PC-9 (cell line): ENCODE measurements at places on chromosomes 12 and 14.

DNA sequence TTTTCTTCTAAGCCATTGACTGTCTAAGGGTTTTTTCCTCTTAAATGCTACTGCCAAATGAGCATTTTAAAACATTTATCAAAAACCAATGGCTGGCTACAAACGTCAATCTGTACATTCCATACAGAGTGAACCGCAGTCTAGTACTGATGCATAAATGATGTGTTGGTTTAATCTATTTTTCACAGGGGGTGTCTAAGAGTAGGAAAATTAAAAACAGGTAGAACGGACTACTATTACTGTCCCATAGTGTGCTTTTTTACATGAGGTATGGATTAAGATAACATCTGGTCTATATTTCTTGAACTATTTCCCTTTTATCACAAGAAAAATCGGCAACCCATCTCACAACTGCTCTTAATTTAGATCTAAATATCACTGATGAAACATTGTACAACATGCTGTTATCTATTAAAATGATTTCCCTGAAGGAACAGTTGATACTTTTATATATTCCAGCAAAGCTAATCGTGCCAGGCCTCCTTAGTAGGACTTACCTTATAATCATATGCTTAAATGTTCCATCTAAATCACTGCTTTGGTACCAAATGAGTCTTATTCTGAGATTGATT, 172.9 kb upstream of the CDKN3 start:
- no peaks in the 10 kb centered on the region for H3K27me3 ChIP-seq
- no peak overlapping the region for H3K27ac ChIP-seq
- no peaks in the 10 kb centered on the region for H3K4me1 ChIP-seq
- H3K36me3 ChIP-seq, result no peaks in the 10 kb centered on the region
- no peak for DNase-seq

- DNase-seq, result no peak
- H3K36me3 ChIP-seq, result no peaks in the 10 kb centered on the region
- H3K4me3 ChIP-seq, result peak overlapping the region; percentile 77
- no peaks in the 10 kb centered on the region for H3K27me3 ChIP-seq
- H3K4me1 ChIP-seq, result peaks cover 14% of the 10 kb centered on the region
- no peak overlapping the region for H3K27ac ChIP-seq
Measured at GRCh38 chr14:44898551-44898950, 63.2 kb downstream of the KLHL28 start.

- no peak overlapping the region for H3K27ac ChIP-seq
- no peaks in the 10 kb centered on the region for H3K4me1 ChIP-seq
- peaks cover 8% of the 10 kb centered on the region; the same call in 1 of the 2 replicates for H3K27me3 ChIP-seq
- no peak for DNase-seq
- no peaks in the 10 kb centered on the region for H3K36me3 ChIP-seq
Measured at GRCh38 chr14:78633752-78634151, 463.6 kb downstream of the NRXN3 start.

- H3K36me3 ChIP-seq, result no peaks in the 10 kb centered on the region
- no peak for DNase-seq
- no peak overlapping the region for H3K4me3 ChIP-seq
Measured at GRCh38 chr12:96636895-96637294, 147.5 kb downstream of the CFAP54 start.

GRCh38 chr12:116524964-116525379, 34.2 kb upstream of the MAP1LC3B2 start:
- DNase-seq, result no peak
- H3K36me3 ChIP-seq, result no peaks in the 10 kb centered on the region
- peaks cover 40% of the 10 kb centered on the region for H3K4me1 ChIP-seq
- H3K27me3 ChIP-seq, result no peaks in the 10 kb centered on the region

DNA sequence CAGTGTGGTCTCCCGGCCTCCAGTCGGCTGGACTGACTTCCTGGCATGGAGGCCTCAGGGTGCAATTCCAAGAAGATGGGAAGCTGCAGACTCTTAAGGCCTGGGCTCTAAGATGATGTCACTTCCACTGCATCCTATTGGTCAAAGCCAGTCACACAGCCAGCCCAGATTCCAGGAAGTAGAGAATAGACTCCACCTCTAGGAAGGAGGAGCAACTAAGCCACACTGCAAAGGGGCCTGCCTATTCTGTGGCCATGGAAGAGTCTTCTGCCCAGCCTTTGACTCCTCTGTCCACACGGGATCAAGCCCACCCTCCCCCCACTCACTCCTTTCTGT, 103.9 kb upstream of the RFLNA start:
- peaks cover 57% of the 10 kb centered on the region for H3K27me3 ChIP-seq
- peaks cover 16% of the 10 kb centered on the region for H3K4me1 ChIP-seq
- H3K27ac ChIP-seq, result no peak overlapping the region
- H3K4me3 ChIP-seq, result no peak overlapping the region

DNA sequence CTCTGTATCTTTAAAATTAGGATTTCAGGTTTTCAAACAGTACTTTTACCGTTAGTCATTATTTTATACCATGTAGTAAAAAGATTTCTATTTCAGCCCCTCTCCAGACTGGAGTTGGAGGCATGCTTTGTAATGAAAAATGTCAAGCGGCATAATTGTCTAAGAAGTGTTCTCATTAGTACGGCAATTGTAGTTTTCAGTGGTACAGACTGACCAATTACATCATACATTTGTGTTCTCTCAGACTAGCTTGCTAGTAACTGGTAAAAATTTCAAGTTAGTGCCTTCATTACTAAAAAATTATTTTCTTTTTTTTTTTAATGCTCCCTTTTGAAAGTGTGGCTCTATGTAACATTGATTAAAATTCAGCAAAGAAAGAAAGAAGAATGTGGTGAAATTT, 4.5 kb downstream of the USP30 start:
- H3K4me1 ChIP-seq, result peaks cover 9% of the 10 kb centered on the region; the same call in 1 of the 2 replicates
- no peak overlapping the region for H3K4me3 ChIP-seq
- no peaks in the 10 kb centered on the region for H3K36me3 ChIP-seq
- no peak for DNase-seq

DNA sequence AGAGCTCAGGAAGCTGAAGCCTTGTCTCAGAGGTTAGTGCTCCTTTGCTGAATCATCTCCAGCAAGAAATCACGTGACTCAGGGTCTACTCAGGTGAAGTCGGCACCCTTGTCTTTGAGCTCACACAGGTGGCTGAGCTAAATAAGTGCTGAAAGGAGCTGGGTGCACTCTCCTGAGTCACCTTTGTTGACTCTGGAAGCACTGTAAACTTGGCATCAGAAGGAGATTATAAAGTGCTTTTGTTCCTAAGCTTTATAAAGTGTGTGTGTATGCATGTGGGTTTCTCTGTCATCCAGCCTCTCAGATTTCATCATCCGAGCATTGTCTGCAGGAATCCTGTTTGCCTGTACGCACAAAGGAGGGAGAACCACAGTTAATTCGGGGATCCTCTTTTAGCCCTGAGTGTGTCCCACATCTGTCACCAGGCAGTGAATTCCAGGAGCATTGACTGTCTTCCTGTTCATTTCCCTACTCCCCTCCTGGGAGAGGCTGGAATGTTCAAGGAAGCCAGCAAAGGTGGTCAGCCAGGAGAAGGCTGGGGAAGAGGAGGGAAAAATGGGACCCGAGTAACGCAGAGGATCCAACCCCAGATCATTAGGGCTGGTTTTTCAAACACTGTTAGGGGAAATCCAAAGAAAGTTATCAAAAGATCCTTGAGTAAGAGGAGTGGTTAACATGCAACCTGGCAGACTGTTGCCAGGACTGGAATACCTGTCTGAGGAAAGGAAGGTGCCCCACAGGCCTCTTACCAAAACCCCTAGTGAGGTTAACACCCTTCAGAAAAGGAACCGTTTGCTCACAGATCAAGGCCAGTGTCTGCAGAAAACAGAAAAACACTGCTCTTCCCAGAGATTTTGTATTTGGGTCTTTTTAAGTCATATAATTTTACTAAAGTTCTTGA, 157.5 kb upstream of the HIF1A start:
- peak overlapping the region; percentile 98 for H3K27ac ChIP-seq
- H3K4me3 ChIP-seq, result peak overlapping the region; percentile 35; the same call in 1 of the 2 replicates
- peaks cover 62% of the 10 kb centered on the region for H3K4me1 ChIP-seq

DNA sequence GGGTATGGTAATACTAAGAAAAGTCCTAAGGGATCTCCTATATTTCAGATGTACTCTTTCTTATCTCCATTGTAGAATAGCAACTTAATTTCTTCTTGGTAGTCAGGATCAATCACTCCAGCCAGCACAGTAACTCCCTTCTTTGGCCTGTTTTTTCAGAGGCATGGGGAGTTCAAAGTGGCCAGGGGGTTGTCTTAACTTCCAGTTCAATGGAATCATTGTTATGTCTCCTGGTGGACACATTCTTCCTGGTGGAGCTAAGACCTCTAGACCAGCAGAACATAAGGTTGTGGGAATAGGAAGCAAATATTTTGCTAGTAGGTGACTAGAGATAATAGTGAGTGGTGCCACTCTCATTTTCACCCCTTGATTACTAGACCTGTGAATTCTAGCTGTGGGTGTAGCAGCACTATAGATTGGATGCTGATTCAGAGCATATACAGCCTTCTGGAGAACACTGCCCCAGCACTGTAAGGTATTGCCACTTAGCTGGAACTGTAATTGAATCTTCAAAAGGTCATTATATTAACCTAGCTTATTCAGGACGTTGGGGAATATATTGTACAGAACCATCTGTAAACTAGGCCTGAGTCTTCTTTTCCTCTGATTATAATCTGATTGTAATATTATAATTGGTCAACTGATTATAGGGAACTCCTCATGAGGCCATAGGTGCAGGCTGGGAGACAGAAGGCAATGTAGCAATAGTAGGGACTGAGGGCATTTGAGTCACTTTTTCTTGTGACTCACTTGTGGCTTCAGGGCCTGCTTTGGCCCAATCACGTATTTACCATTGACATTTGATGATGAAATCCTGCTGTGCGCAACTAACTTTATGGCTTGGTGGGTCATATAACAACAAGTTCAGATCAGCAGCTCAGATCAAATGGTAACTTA, 60.2 kb upstream of the ATP2B1 start:
- peak; percentile 98 for DNase-seq
- no peaks in the 10 kb centered on the region for H3K36me3 ChIP-seq
- H3K4me1 ChIP-seq, result peaks cover 35% of the 10 kb centered on the region

DNA sequence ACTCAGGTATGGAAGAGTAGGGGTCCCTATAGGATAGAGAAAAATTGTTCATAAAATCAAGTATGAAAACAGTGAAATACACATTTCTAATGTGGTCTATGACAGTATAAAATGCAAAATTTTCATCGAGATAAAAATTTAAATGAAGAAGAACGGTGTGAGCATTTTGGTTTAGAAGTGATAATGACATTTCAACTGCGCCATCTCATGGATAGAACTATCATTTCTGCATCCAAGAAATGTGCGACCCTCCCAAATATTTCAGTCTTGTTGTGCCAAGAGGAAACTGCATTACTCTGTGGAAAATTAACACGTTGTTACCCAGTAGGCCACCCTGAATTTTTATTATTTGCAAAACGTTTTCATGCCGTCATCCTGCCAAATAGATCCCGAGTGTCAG, 108.8 kb downstream of the CRACR2A start:
- no peak for DNase-seq
- H3K4me1 ChIP-seq, result no peaks in the 10 kb centered on the region
- H3K27ac ChIP-seq, result no peak overlapping the region

- no peaks in the 10 kb centered on the region for H3K27me3 ChIP-seq
- no peak overlapping the region for H3K4me3 ChIP-seq
- peaks cover 29% of the 10 kb centered on the region for H3K36me3 ChIP-seq
- no peak overlapping the region for H3K27ac ChIP-seq
- H3K4me1 ChIP-seq, result no peaks in the 10 kb centered on the region
- no peak for DNase-seq
Measured at GRCh38 chr12:132723015-132723763, 12.5 kb downstream of the PGAM5 start.

GRCh38 chr14:85102591-85102990, 427.4 kb upstream of the FLRT2 start:
- no peaks in the 10 kb centered on the region for H3K36me3 ChIP-seq
- H3K27me3 ChIP-seq, result no peaks in the 10 kb centered on the region
- H3K4me3 ChIP-seq, result no peak overlapping the region
- H3K27ac ChIP-seq, result no peak overlapping the region
- DNase-seq, result no peak

DNA sequence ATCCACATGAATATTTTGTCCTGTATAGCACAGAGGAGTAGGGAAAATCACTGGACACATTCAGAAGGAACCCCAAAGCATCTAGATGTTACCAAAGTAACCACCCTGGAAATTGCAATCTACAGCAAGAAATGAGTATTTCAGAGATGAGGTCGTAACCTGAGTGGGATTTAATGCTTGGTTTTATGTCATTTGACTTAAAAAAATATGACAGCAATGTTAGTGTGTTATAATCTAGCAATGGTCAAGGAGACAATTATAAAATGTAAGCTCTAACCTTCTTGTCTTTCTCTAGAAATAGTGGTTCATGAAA, 256.6 kb downstream of the NAV3 start:
- H3K4me3 ChIP-seq, result no peak overlapping the region
- H3K36me3 ChIP-seq, result no peaks in the 10 kb centered on the region
- H3K27ac ChIP-seq, result no peak overlapping the region

GRCh38 chr12:102571889-102572288, 91.5 kb upstream of the IGF1 start:
- H3K27ac ChIP-seq, result no peak overlapping the region
- no peaks in the 10 kb centered on the region for H3K36me3 ChIP-seq
- peaks cover 24% of the 10 kb centered on the region for H3K4me1 ChIP-seq

GRCh38 chr12:114226241-114226928, 179.6 kb downstream of the TBX5 start:
- no peaks in the 10 kb centered on the region for H3K4me1 ChIP-seq
- peaks cover 53% of the 10 kb centered on the region for H3K27me3 ChIP-seq
- DNase-seq, result no peak
- no peak overlapping the region for H3K4me3 ChIP-seq

GRCh38 chr12:1204581-1205121, 213.6 kb downstream of the ERC1 start:
- no peaks in the 10 kb centered on the region for H3K36me3 ChIP-seq
- no peaks in the 10 kb centered on the region for H3K4me1 ChIP-seq
- no peak overlapping the region for H3K27ac ChIP-seq
- no peaks in the 10 kb centered on the region for H3K27me3 ChIP-seq
- no peak for DNase-seq

- H3K27ac ChIP-seq, result no peak overlapping the region
- DNase-seq, result no peak
- H3K4me3 ChIP-seq, result no peak overlapping the region
- H3K27me3 ChIP-seq, result peaks cover 61% of the 10 kb centered on the region
Measured at GRCh38 chr12:4051596-4051995, 178.4 kb upstream of the PARP11 start.

DNA sequence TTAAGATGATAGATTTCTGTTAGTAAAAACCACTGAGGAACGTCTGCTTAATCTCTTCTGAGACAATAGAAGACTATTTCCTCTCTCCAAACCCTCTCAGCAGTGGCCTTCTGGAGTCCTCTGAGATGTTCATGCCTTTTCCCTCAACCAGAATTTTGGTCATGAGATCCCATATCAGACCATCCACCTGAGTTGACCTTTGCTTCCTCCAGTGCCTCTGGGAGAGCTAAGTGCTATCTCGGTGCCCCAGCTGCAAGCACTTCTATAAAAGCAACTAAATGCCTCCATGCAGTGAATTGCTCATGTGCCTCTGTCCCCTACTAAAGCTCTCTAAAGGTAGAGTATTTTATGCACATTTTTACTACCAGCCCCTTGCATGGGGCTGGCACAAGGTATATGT, 172.8 kb upstream of the BCL2L14 start:
- no peaks in the 10 kb centered on the region for H3K4me1 ChIP-seq
- H3K27me3 ChIP-seq, result no peaks in the 10 kb centered on the region
- no peak overlapping the region for H3K4me3 ChIP-seq
- DNase-seq, result no peak
- H3K36me3 ChIP-seq, result 0 out of 2 replicates have a peak, but pooled peaks cover 7% of the 10 kb centered on the region
